ENCODE measurements at places on chromosomes 11 and 22.

- no peak for DNase-seq
Measured at GRCh38 chr11:130454491-130455252, 6.2 kb downstream of the ADAMTS15 start.

DNA sequence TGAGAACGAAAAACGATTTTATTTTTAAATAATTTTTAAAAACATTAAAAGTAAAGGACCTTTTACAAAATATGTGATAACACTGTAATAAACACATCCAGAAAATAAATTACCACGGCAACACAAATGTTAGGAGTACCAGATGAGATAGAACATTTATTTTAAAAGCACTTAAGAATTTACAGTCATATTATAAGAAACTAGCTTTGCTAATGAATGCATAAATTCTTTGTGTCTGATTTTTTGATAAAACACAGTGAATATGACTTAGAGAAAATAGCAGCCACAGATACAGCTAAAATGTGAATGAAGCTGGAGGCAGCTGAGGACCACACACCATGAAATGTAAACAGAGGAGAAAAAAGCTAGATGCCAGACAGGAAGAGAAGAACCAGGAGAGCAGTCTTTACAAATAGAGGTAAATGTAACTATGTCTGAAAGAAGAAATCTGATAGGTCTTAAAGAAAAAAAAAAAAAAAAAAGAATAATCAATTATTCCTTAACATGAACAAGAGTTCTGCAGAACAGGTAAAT is 14.6 kb downstream of the CCDC34 start:
- DNase-seq: no peak

- no peak for DNase-seq
Measured at GRCh38 chr22:36619797-36620399, 83.7 kb downstream of the CACNG2 start.

DNA sequence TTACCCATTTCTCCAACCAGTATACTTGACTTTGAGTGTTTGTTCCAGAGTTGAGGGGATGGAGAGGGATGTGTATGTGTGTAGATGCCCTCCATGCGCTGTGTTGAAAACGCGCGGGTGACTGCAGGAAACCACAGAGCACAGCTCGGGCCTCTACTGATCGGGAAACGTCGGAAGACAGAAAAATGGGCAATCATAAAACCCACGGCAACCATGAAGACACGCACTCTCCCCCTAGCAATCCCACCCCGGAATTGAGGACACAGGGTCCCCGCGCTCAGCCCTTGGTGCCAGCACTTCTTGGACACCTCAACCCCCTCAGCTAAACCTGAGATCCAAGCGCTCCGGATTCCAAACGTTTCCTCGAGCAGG is 251 bp upstream of the UQCC3 start:
- DNase-seq: no peak

DNA sequence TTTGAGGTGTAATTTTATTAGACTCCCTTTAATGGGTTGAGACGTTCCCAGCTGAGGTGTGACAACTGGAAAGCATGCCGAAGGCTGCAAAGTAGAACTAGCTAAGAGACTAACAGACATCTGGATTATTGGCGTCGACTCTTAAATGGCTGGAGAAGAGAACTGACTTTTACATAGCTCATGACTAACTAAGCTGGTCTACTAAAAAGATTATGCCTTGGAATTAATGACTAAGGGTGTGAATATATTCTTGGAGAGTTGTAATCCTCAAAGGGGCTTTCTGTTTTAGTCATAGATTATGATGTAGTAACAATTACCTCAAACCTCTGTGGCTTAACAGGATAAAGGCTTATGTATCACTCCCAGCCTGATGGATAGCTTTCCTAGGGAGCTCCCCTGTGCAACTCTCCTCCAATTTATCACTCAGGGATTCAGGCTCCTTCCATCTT is 39.5 kb upstream of the SLC5A12 start:
- DNase-seq: no peak
